Pancreas (tissue), 10 donors: ENCODE measurements at places on chromosomes 1 and 21. TPM values are rescaled to one million over a fixed set of nuclear protein-coding genes. Genes with fewer than 3 reads are reported as not detected.

DNA sequence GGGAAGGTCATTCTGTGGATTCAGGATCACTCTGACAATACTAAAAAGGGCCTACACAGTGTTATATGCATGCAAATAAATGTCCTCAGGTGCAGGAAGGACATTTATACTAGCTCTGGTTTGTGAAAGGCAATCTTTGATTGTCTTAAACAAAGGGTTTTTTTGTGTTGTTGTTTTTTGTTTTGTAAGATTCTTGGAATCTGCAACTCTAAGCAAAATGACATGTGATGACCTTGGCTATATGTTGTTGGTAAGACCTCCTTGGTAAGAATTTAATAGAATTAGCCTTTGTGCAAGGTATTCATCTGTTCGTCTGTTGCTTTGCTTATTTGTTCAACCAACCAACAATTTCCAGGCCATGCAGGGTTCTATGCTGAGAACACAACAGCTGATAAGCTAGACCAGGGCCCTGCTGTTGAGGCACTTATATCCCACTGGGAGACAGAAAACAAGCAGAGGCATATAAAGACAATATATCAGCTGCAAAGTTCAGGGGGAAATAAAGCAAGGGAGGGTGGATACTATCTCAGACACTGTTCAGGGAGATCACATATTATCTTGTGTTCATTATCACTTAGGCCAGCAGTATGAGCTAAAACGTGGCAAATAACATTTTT lies 60.3 kb downstream of the FH start:
- H3K27ac ChIP-seq: no peak overlapping the region
- H3K4me1 ChIP-seq: no peaks in the 10 kb centered on the region
- no peak for DNase-seq
- H3K27me3 ChIP-seq: no peaks in the 10 kb centered on the region

- no peaks in the 10 kb centered on the region for H3K27me3 ChIP-seq
- no peak overlapping the region for H3K27ac ChIP-seq
- no peak overlapping the region for H3K4me3 ChIP-seq
- no peaks in the 10 kb centered on the region for H3K36me3 ChIP-seq
- DNase-seq: no peak
- H3K4me1 ChIP-seq: no peaks in the 10 kb centered on the region
Measured at GRCh38 chr1:248592655-248593054, 4.8 kb downstream of the OR2T10 start.

ITLN2 gene
- polyA plus RNA-seq: not detected

FCRL5 gene
- polyA plus RNA-seq: not detected

DNA sequence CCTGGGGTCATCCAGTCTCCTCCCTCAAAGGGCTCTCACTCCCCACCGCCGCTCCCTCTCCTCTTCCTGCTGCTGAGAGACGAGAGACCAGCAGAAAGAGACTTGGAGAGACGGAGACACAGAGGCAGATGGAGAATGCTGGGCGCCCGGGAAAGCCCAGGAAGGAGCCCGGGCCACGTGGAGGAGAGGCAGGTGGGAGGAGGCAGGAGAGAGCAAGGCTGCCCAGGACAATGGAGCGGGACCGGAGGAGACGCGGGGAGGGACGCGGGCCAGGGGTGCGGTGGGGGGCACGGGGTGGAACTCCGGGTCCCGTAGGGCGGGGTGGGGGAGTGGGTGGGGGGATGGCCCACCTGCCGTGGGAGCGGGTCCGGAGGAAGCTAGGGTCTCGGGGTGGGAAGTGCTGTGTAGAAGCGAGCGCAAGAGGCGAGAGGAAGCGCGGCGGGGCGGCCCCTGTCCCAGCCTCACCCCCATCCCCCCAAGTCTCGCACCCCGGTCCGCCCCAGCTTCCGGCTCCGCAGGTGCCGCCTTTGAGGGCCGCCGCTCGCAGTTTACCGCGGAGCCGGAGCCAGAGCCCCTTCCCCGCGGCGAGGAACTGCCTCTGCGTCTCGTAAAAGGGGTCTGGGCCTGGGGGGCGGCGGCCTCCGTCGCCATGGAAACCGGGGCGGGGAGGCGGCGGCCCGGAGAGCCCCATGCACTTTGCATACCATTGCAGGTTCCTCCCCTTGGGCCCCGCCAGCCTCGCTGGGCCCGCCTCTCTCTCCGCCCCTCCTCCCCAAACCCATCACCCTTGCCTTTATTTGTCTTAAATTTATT lies 11.7 kb upstream of the EPHA2 start:
- H3K27ac ChIP-seq: no peak overlapping the region
- H3K36me3 ChIP-seq: no peaks in the 10 kb centered on the region
- H3K4me1 ChIP-seq: peaks cover 5% of the 10 kb centered on the region
- DNase-seq: no peak
- H3K4me3 ChIP-seq: peak overlapping the region; percentile 55
- H3K27me3 ChIP-seq: no peaks in the 10 kb centered on the region
